ENCODE measurements at places on chromosomes 7 and 10.

DNA sequence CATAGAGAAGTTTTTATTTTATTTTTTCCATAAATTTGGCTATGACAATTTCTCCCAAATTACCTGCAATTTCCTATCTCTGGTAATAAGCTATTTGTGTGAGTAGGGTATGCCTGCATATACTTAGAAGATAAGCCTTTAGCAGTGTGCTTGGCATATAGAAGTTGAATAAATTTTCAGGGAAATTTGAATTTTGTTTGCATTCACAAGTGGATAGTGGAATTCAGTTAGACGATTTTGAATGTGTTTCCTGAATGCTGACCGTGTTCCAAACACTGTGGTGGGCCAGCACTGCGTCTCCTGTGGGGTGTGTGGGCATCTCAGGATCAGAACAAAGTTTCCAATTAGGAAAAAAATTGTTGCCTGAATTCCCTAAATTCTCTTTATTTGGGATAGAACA lies 99.3 kb downstream of the PPP1R17 start:
- DNase-seq, result no peak

DNA sequence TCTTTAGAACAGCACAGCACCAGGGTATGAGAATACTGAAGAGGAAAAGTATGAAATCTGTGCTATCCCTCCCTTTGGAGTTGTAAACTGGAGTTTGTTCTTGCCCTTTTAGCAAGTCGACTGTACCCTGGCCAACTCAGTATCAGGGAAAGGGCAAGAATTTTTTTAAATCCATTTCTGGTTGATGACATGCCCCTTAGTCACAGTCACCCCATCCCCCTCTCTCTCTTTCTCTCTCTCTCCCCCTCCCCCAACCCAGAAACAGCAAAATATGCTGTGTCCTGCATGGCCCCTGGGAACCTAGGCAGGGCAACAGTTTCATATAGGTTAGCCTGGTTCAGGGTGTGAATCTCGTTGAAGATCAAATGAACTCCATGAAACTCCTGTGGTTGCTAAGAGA lies 177.7 kb upstream of the ADO start:
- DNase-seq, result no peak

- DNase-seq, result no peak
These were observed 68.2 kb downstream of the CUBN start for GRCh38 chr10:17061418-17061817.

DNA sequence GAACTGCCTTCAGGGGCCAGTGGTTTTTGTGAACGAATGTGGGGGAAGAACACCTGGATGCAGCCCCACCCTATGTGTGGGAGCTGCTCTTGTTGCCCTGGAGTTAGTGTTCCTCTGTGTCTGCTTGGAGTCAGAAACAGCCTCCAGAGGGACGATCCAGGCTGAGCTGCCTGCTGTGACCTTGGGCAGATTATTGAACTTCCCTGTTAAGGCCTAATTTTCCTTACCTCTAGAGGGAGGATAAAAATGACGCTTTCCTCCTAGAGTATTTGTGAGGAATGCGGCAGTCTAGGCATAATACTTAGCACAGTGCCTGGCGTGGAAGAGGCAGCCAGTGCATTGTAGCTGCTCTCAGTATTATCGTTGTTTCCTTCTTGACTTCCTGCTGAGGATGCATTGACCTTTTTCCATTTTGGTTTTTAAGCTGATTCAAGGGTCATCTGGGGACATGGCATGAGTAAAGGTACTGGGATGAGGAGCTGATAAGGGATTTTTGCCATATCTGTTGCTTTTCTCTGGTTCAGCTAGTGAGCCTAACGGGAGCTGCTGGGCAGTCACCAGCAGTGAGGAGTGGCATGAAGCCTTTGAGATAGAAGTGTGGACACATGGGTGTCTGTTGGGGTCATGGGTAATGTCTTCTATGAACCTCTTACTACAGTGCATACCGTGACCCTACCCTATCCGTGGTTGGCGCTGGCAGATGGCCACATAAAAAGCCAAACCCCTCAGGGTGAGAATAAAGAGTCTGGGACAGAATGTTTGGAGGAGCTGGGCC lies 6.4 kb downstream of the ZFYVE27 start:
- no peak for DNase-seq

DNA sequence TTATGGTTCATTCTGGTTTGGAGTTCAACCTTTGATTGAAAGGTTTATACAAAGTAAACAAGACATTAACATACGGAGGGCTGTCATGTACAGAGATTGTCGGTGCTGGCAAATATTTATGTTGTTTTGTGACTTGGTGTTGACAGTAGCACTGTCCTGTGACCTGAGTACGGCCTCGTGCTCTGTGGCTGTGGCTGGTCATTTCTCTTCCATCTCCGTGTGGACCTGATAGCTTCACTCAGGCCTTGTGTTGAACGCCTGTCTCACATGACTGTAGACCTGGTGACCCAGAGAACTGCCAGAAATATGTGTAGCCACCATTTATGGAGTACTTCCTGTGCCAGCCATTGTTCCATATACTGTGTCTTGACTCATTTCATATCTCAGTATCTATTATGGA lies 311.6 kb downstream of the CCDC3 start:
- no peak for DNase-seq

GRCh38 chr10:42983591-42983990 lies 93.3 kb upstream of the RET start:
- DNase-seq, result no peak

DNA sequence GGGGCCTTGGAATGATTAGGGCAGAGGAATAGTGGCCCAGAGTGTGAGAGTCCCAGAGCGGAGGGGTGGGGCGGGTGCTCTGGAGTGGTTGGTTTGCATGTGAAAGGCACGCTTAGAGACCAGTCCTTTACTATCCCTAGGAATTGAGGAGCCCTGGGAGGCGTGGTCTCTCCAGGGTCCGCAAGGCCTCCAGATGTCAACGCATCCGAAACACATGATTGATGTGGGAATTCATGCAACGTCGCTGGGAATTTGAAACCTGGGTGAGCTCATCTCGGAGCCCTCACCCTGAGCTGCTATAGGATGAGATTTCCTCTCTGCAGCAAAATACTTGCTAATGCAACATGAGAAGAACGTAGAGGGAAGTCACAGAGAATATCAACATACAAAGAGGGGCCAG lies 51.2 kb downstream of the NPTX2 start:
- no peak for DNase-seq

DNA sequence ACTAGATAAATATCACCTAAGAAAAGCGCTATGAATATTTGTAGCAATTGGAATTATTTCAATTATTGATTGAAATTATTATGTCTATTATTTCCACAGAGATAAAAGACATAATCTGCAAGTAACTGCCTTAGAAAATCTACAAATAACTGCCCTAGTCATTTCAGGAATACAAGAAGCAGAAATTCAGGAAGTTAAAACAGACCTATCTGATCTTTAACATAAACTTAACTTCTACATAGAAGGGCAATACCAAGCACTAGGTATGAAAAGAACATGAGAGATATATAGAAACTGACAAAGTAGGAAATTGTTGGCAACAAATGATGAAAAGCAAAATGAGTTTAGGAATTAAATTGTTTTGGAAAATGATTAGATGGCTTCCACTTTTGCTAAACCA lies 31.8 kb upstream of the AKR1B10 start:
- no peak for DNase-seq

DNA sequence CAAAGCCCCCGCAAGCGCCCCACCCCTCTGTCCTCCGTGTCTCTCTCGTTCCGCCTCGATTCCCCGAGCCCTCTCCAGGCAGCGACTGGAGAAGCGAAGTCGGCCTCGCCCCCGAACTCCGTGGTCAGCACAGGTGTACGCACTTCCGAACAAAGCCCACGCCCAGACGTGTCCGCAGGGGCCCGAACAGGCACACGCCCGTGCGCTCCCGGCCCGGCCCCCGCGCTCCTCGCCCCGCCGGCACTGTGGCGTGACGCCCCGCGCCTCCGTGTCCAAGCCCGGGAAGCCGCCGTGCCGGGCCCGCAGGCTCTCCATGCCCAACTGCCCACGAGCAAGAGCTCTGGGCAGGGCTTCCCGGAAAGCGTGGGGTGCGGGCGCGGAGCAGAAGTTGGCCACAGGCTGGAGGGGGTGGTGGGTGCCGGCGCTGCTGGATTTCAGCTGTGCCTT lies 662 bp downstream of the NRCAM start:
- DNase-seq, result no peak

DNA sequence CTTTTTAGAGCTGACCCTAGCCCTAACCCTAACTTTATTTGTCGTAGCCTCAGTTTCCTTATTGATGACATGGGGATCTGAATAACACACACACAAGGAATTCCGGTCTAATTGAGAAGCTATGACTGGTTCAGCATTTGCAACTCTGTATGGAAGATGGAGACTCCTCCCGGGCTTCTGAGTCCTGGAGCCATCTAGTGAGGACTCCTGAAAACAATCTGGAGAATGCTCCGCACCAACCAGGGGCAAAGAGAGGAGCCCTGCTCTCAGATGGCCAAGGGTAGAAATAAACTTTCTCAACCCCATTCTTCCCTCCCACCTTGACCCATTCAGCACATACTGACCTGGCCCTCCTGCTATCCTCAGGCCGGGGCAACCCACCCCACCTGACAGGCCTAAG lies 26.4 kb downstream of the MBL2 start:
- DNase-seq, result no peak

DNA sequence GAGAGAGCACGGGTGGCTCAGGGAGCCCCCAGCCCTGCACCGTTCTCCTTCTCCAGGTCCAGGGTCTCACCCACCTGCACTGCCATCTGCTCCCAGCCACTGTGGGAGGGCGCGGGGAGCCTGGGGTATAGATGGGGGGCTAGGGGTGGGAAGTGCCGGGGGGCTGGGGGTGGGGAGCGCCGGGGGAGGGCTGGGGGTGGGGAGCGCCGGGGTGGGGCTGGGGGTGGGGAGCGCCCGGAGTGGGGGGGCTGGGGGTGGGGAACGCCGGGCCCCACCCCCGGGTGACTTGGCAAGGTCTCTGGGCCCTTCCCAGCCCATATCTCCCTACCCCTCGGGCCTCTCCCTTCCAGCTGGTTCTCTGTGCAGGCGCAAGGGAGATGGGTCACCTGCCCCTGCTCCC lies at the start of gene GRIFIN:
GRIFIN (minus strand) TSS at position 101 of the 400 bp plus-strand sequence; CDS start at position 86, 15 bp downstream.
- DNase-seq, result no peak

DNA sequence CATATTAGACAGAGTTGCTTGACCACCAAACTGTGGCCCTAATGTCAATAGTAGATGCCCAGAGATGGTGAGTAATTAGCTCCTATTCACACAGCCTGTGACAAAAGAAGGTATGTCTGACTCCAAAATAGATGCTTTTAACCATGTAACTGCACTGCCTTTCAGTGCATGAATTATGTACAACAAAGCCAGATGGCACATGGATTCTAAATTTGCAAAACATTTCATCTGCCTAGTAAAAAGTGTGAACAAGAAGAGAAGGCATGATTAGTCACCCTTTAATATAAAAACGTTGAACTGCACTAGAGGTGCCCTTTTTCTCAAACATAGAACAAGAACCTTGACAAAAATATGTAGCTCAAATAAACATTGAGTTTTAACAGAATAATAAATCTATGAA lies 35.5 kb upstream of the PTPRZ1 start:
- no peak for DNase-seq

- DNase-seq, result no peak
These were observed 374.3 kb downstream of the INHBA start for GRCh38 chr7:41328544-41328943.

DNA sequence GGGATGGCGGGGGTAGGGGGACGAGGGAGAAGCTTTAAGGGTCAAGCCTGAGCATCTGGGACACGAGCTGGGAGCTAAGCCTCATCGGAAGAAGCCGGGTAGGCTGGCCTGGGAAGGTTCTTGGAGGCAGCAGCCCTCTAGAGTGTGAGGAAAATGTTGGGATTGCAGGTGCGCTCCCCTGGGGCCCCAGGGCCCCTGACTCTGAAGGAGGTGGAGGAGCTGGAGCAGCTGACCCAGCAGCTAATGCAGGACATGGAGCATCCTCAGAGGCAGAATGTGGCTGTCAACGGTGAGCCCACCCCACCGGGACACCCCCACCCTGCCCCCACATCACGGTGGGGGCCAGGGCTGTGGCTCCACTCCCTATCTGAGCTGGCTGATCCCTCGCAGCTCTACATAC lies 6.9 kb downstream of the ZYX start:
- DNase-seq, result no peak

GRCh38 chr7:108146070-108146842 lies 16.1 kb upstream of the LAMB4 start:
- peak; percentile 68 for DNase-seq

DNA sequence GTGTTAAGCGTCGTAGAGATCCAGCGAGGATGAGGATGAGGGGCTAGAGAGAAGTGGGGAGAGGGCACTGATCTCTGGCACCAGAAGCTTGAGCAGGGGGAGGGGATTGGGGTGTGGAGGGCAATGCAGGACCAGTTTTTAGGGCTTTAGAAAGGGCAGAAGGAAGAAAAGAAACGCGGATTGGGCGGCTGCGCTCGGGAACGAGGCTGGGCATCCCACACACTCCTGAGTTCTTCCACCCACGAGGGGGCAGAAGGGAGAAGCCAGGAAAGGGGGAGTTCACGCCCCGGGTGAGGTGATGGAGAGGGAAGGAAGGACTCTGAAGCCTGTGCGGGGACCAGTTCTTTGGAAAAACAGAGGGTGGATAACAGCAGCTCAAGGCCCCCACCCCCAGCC lies 6.1 kb upstream of the VGF start:
- DNase-seq, result no peak

- peak; percentile 85 for DNase-seq
These were observed 16.5 kb downstream of the AP5Z1 start for GRCh38 chr7:4791738-4792536.

- no peak for DNase-seq
These were observed 36.4 kb downstream of the CYP17A1 start for GRCh38 chr10:102800611-102801335.

GRCh38 chr7:106326594-106327537 lies 42.1 kb upstream of the NAMPT start:
- no peak for DNase-seq

DNA sequence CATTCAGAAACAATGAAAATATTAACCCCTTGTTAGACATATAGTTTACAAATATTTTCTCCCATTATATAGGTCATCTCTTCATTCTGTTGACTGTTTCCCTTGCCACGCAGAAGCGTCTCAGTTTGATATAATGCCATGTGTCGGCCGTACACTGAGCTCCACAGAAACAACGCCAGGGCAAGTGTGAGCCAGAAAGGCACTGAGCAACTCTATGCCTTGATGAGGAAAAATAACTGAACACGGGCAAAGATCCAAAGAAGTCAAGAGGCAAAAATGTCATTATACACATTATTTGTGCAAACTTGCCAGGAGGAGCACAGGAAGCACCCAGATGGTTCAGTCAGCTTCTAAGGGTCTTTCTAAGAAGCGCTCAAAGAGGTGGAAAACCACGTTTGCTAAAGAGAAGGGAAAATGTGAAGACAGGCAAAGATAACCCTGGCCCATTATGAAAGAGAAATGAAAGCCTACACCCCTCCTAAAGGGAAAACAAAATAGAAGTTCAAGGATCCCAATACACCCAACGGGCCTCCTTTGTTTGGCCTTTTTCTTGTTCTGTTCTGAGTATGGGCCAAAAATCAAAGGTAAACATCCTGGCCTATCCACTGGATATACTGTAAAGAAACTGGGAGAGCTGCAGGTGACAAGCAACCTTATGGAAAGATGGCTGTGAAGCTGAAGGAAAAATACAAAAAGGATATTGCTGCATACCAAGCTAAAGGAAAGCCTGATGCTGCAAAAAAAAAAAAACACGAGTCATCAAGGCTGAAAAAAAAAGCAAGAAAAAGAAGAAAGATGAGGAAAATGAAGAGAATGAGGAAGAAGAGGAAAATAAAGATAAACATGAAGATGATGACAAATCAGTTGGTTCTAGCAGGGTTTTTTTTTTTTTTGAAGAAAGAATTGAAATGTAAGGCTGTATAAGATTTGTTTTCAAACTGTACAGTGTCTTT lies 15.5 kb downstream of the ARHGAP12 start:
- no peak for DNase-seq

- DNase-seq, result no peak
These were observed 19.6 kb downstream of the CEP55 start for GRCh38 chr10:93516006-93516380.

GRCh38 chr10:67140641-67141040 lies 214.8 kb downstream of the LRRTM3 start:
- DNase-seq, result no peak
